ENCODE measurements at places on chromosomes 7 and 10. TPM values are rescaled to one million over a fixed set of nuclear protein-coding genes. Genes with fewer than 3 reads are reported as not detected.

DNA sequence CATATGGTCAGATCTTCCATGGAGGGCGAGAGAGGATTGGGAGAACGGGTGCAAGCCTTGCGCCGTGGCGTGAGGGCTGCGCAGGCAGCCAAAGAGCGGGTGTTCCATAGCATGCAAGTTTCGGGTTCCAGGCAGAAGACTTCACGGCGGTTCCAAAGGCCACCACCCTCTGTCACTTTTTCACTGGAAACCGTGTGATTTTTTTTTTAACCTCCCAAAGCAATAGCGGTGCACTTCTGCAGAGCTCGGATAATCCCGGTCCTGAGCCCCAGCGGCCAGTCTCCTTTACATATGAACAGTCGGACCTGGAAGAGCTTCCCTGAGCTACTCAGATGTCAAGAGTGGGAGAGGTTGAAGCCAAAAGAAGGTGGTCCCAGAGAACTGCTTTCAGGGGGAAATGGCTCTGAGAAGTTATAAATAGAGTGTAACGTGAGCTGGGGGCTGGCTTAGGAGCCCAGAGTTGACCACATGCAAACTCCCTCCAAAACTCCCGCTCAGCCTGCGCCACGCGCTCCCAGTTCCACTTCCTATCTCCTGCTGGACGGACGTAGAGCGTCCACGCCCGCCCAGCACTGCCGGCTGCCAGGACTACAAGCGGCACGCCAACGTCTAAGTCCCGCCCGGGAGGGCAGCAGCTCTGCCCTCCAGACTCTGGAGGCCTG, at the start of gene MEOX2:
Gene MEOX2 (minus strand): TSS at position 389 of the 662 bp plus-strand sequence. CDS start 281 bp downstream, at position 108.
- peaks cover 41% of the 10 kb centered on the region for H3K27me3 ChIP-seq
- peak within 1 kb of the TSS; percentile 68 for H3K4me3 ChIP-seq
- no peak within 1 kb of the TSS for H3K27ac ChIP-seq
- peaks cover 34% of the 10 kb centered on the region for H3K4me1 ChIP-seq
- H3K36me3 ChIP-seq: no peaks in the 10 kb centered on the region

DNA sequence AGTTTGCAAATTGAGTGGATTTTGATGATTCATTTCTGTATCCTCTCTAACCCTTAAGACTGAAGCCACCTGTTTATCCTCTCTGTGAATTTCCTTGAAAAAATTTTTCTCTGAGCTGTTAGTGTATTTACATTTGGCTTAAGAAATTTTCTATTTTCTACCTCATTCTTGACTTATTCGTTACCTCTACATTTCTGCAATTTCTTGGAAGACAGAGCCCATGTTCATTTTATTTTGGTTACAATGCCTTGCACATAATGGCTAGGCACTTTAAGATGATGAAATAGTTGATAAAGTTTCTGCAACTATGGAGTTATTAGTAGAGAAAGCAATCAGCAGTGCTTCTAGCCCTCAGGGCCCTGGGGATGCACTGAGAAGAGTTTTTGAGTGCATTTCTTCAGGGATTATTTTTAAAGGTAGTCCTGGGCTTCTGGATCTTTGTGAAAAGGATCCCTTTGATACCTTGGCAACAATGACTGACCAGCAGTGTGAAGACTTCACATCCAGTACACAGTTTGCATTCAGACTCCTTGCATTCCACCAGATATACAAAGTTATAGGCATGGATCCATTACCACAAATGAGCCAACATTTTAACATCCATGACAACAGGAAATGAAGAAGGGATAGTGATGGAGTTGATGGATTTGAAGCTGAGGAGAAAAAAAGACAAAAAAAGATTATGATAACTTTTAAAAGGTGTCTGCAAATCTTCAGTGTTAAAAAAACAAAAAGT, 68.2 kb downstream of the CH25H start:
- H3K4me1 ChIP-seq: peaks cover 6% of the 10 kb centered on the region
- H3K4me3 ChIP-seq: no peak overlapping the region
- no peaks in the 10 kb centered on the region for H3K36me3 ChIP-seq
- no peak overlapping the region for H3K27ac ChIP-seq
- no peak for DNase-seq
- H3K27me3 ChIP-seq: peaks cover 1% of the 10 kb centered on the region

Gene SFTPA1
- not detected for total RNA-seq

Gene CALCR
- not detected for total RNA-seq

Gene IGFBP1
- total RNA-seq: not detected
